ENCODE measurements at places on chromosomes 13 and 19.

GRCh38 chr19:49231389-49231788 lies 73.8 kb downstream of the TRPM4 start:
- no peak for DNase-seq

- DNase-seq: no peak
Observed at GRCh38 chr19:53102206-53102755, 941 bp downstream of the ZNF160 start.

GRCh38 chr19:42038666-42039065 lies 31.3 kb downstream of the GRIK5 start:
- no peak for DNase-seq

GRCh38 chr19:52221831-52222375 lies 32.1 kb downstream of the PPP2R1A start:
- DNase-seq: no peak

DNA sequence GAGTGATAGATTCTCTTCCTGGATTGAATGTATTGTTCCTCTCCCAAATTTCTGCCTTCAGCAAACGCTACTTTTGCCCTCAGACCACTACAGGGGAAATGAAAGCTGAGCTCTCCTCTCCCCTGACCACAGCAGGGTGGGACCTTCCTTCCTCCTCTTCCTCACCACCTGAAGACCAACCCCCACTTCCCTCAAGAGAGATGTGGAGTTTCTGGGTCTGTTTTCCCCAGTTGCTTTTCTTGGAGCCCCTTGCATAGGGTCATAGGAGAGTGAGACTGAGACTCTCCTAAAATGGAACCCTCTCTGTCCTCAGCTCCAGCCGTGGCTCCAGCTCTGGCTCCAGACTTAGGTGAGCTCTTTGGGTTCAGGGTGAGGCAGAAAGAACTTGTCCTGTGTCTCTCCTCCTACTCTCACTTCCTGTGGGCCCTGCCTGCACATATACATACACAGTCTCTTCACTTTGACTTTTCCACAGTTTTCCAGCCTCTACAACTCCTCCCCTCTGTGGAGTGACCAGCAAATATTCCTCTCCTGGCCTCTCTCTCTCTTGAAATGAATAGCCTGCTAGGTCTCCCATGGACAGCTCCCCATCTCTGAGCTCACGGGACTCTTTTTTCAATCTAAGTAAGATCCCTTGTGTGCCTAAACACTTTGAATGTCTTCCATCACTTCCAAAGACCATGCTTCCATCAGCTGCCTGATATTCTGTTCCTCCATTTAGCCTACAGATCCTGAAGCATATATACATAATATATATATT lies 19.2 kb upstream of the ZNF175 start:
- no peak for DNase-seq

GRCh38 chr19:2426611-2427428 lies 566 bp downstream of the TIMM13 start:
- no peak for DNase-seq

DNA sequence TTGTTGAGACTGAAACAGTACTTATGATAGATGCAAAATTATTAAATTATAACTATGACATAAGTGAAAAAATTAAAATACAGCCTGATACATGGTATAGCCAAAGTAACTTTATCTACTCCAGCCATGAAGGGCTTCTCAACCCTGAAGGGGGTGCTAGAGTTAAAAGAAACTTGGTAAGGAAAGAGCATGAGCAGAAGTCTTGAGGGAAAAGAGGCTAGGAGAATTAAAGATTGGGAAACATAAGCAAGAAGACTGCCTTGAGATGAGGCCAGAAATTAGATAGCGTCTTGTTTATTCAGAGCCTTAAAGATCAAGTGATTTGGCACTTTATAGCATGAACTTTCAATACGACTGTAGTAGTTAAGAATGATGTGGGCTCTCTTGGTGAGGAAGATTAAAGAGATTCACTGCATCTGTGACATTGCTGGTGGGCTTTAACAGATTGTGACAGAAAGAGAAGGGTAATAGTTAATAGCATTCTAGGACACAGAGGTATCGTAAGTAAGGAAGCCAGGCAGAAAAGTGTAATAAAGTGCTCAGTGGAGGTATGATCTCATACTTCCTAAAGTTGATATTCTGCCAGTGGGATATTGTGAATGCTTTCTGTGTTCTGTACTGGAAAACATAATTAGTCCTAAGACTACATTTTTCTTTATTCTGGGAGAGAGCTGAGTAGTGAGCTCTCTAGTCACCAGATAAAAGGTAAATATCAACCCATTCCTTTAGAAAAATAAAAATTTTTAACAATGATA lies 385.4 kb upstream of the PRR20A start:
- no peak for DNase-seq

DNA sequence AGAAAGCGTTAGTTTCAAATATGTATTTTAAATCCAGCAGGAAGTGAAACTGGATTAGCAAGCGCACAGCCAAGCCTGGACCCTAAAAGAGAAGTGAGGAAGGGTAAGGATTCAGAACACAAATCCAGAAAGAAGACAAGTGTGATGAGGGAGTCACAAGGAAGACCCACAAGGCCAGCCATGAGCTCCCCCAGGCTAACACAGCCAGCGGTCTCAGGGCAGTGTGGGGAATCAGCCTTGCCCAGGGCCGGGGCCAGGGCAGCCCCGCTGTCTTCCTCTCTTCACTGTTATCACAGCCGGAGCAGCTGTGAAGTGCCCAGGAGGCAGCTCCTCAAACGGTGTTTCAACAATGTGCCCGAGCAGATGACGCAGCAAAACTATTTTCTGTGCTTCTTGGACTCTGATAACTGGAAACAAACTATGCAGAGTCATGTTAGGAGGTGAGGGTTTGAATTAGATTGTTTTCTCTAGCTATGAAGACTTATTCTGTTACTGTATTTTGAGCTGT lies 12.2 kb upstream of the CDC16 start:
- DNase-seq: no peak

GRCh38 chr13:110885516-110885915 lies 29.4 kb downstream of the ANKRD10 start:
- DNase-seq: no peak

DNA sequence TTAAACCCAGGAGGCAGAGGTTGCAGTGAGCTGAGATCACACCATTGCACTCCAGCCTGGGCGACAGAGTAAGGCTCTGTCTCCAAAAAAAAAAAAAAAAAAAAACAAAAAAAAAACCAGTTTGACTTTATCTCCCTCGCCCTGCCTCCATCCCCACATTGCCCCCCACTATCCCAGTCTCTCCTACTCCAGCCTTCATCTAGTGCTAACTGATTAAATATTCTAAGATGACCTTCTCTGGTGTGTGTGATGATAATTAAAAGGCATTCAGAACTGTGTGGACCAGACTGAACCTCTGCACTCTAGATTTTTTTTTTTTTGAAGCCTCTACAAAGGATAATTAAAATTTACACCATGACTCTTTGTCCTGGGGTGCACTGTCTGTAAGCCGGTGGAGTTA lies 6.0 kb upstream of the DLL3 start:
- DNase-seq: no peak

- no peak for DNase-seq
Observed at GRCh38 chr13:45301263-45301662, 39.7 kb downstream of the TPT1 start.

DNA sequence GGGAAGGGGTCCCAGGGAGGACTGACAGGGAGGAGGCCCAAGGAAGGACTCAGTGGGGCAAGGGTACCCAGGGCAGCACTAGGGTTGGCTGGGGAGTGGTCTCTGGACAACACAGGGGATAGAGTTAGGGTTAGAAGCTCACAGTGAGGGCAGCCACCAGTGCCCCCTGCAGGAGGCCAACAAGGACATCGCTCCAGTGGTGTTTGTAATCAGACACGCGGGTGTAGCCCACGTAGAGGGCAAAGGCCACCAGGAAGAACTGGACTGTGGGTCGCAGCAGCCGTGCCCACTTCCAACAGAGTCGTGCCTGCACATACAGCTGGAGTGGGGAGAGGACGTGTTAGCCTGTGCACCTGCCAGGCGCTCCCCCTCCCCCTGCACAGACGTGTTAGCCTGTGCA lies 9.2 kb downstream of the PLPP2 start:
- DNase-seq: no peak

DNA sequence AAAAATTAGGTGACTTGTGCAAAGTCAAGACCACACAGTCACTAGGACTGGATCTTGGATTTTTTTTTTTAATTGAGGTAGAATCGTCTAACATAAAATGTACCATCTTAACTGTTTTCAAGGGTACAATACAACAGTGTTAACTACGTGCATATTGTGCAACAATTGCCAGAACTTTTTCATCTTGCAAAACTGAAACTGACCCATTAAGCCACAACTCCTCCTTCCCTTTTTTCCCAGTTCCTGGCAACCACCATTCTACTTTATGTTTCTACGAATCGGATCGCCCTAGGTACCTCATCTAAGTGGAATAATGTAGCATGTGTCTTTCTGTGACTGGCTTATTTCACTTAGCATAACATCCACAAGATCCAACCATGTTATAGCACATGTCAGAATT lies 37.5 kb upstream of the POMP start:
- DNase-seq: no peak

DNA sequence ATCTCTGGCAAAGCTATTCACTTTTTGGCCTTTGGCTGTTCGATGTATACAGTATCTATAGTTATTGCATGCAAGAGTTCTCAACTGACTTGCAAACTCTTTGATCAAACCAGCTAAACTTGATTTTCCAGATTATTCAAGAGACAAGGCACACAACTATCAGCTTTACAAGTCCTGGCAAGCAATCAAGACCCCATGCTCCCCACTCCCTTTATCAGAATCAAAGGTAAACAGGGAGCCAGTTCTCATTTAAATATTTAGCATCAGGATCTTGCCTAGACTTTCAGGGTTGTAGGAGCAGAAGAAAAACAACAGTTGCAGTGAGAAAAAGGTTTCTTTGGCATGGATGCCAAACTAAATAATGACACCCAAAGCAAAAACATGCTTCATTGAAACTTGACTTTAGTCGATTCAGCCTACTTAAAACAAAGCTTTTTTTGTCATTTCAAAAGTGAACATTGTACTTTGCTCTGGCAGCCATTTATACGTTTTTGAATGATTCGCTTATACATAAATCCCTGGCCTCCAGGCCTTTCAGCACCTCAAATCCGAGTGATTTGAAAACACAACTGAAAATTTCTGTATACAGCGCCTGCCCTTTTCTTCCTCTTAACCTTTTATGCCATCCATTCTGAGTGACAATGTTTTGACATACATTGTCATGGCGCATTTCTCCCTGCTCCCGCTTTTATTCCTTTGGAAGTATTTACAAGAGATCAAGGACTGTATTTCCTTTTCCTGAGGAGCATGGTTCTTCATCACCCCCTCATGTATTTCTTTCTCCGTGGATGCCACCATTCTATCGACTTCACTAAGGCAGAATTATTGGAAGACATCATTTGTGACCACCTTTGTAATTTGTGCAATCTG lies 340.8 kb downstream of the KLF5 start:
- DNase-seq: no peak

DNA sequence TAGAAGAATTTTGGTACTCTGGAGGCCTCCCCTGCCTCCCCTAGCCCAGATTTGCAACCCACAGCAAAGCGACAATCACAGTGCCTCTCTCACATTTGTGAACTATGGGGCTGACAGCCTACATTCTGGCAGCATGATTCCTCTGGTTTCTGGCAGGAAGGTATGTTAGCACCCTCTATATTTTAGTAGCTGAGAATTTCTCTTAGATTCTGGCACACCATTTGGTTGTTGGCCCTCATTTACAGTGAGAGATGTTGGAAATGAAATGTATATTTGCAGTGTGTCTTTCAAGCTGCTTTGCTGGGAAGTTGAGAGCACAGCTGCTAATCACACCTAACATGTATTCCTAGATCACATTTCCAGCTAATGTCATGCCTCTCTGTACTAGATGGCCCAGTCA lies 735.0 kb downstream of the FGF9 start:
- no peak for DNase-seq

DNA sequence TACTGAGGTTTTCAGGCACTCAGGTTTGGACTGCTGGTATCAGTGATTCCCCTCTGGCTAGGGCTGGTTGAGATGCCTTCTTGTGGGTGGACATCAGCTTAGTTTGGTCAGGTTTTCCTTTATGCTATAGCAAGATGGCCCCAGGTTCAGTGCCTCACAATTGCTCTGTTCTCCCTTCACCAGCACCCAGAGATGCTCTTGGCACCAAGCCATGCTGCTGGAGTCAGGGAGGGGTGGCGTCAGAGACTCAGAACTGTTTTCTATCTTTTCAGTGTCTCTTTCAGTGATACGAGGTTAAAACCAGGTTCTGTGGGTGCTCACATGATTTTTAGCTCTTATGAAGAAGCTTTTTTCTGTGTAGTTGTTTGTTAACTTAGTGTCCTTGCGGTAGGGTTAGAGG lies 96.9 kb downstream of the NBEA start:
- no peak for DNase-seq

DNA sequence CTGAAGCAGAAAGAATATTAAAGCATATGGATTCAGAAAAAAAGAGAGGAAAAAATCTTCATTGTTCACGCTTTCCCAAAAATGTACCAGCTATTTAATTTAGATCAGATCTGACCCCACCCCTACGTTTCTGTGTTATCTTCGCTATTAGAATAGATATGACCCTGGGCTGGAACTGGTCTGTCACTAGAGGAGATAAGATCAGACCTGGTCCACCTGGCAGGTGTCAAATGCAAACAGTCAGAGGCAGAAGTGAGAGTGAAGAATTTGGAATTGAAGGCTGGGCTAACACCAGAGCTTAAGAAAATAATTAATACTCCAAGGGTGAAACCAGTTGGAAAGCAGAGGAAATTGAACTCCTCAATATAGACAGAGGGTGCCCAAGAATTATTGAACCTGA lies 30.0 kb upstream of the MBNL2 start:
- DNase-seq: no peak

- no peak for DNase-seq
Observed at GRCh38 chr19:14063105-14063504, 1.2 kb upstream of the PALM3 start.

DNA sequence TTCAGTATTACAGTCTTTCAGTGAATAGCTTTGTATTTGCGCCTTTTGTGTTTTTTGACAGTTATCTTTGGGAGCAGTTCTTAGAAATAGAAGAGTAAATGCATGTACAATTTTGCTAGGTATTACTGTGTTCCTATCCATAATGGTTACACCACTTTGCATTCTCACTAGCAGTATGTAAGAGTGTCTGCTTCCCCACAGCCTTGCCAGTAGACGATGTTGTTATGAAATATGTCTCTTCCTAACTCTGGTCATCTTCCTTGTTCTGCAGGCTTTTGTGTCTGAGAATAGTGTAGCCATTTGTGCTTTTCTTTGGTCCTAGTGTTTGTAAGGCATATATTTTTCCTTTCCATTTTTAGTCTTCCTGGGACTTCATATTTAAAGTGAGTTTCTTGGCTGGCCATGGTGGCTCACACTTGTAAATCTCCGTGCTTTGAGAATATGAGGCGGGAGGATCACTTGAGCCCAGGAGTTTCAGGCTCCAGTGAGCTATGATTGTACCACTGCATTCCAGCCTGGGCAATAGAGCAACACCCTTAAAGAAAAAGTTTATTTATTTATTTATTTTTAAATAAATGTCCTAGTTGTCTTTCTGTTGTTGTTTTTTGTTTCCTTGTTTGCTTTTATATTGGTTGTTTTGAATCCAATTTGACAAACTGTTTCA lies 140.3 kb downstream of the PDS5B start:
- DNase-seq: no peak

GRCh38 chr19:35665604-35666003 lies 713 bp upstream of the UPK1A start:
- no peak for DNase-seq

Data from stimulated activated CD4-positive, alpha-beta T cell treated with anti-CD3 and anti-CD28 coated beads, Interleukin-1b, Interleukin-23, amount 100 ng/mL, for 24 hours (primary cell).